ENCODE measurements at places on chromosomes 6 and 20.

- DNase-seq, result no peak
Observed at GRCh38 chr6:150696190-150696589, 96.5 kb downstream of the PLEKHG1 start.

DNA sequence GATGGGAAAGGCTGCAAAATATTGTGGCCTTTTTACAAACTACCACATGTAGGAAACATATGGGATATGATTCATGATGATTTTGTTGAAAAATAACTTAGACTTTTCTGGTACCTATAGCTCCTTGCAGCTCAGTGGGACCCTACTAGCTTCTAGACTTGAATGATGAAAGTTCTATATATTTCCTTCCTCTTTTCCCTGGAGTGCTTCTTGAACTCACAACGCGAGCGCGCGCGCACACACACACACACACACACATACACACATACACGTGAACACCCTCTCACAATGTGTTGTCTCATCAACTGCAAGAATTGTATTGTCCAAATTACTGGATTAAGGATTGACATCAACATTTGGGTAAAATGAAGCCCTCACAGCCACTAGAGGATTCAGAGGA is 61.9 kb downstream of the TOX2 start:
- DNase-seq, result peak; percentile 28

DNA sequence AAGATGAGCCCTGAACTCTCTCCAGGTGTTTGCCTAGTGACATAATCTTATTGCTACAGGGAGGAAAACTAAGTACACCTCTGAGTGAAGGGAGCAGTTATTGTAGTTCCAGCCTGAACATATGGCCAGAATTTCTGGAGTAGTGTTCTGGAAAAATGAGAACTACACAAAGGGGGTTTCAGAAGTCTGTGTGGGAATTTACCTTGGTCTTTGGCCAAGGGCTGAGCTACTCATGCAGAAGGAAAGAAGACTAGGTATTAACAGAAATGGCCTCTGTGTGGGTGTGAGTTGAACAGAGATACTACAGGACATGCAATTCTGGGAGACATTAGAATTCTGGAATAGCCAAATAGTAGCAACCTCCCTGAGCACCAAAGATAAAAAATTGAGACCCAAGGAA is 1009.7 kb upstream of the GJE1 start:
- no peak for DNase-seq

DNA sequence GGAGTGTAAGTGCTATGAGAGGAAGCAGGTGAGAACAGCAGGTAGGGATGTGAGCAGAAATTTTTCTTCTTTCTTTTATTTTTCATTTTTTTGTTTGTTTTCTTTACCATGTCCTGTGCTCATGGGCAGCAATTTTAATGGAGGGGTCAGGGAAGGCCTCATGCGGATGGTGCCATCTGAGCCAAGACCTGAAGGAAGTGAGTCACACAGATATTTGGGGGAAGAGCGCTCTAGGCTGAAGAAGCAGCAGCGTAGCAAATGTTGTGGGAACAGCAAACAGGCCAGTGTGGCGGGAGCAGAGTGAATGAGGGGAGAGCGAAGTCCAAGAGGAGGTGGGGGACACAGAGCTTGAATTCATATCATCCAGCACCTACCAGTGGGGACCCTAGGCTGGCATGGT is 12.7 kb downstream of the SPDEF start:
- no peak for DNase-seq

DNA sequence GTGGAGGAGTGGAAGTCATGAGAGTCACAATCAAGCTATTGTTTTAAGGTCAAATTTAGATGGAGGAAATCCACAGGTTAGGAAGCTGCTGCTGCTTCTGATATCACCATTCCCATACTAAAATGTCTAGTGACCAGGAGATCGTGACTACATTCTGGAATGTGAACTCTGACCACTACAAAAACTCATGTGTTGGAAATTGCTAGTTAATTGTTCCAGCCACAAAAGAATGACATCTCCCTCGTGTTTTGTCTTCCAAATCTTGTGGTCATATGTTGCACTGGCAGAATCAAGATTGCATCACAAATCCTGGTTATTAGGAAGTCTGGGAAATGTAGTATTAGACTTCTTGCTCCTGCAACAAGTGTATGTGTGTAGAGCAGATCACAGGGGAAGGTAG is 441.9 kb downstream of the CD109 start:
- no peak for DNase-seq

DNA sequence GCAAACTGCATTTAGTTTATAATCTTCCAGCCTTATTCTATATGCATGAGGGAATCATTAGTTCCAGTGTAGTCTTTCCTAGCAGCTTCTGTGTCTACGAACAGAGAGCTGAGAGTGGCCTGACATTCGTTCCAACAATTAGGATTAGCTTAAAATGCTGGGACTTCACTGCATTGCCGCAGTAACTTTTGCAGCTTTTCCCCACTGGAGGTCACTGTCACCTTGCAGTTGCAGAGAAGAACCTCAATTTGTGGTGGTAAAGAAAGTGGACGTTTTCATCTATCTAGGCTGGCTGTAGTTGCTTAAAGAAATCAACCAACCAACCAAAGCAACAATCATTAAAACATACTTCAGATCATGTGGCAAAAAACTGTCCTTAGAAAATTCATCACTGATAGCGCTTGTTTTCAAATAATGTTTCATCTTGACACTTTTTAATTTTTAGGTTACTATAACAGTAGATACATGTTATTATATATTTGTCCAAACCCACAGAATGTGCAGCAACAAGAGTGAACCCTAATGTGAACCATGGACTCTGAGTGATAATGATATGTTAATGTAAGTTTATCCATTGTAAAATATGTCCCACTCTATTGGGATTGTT is 12.2 kb downstream of the MYLK4 start:
- DNase-seq, result peak; percentile 43

GRCh38 chr6:24923885-24924401 is 11.8 kb downstream of the RIPOR2 start:
- DNase-seq, result no peak

- no peak for DNase-seq
Observed at GRCh38 chr6:37513155-37513554, 13.5 kb upstream of the CCDC167 start.

GRCh38 chr6:165178056-165178455 is 131.3 kb downstream of the C6orf118 start:
- no peak for DNase-seq

GRCh38 chr6:13358511-13358910 is 30.2 kb upstream of the TBC1D7 start:
- DNase-seq, result no peak

DNA sequence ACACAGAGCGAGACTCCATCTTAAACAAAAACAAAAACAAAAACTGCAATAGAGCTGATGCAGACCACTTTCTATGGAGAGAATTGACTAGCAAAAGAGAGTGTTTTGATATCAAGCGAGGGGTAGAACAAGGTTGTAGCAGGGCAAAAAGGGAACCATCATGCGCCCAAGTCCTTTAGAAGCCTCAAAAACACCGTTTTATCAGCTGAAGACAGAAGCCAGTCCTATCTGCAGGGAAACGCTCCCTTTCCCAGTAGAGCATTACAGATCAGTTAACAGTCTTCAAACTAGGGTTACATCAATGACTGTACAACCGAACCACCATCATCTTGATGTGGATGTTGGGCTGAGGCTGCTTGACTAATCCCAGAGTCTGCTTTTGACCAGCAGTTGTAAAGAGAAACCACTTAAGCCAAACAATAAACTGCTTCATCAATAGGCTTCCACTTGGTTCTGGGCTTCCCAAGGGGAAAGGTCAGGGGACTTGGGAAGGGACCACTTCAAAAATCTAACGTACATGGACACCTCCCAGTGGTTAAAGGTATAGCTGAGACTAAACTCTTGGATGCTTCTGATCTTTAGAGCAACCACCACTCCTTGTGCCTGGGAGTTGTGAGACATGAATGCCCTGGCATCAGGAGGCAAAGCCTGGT is 59.6 kb upstream of the SPDEF start:
- DNase-seq, result no peak

DNA sequence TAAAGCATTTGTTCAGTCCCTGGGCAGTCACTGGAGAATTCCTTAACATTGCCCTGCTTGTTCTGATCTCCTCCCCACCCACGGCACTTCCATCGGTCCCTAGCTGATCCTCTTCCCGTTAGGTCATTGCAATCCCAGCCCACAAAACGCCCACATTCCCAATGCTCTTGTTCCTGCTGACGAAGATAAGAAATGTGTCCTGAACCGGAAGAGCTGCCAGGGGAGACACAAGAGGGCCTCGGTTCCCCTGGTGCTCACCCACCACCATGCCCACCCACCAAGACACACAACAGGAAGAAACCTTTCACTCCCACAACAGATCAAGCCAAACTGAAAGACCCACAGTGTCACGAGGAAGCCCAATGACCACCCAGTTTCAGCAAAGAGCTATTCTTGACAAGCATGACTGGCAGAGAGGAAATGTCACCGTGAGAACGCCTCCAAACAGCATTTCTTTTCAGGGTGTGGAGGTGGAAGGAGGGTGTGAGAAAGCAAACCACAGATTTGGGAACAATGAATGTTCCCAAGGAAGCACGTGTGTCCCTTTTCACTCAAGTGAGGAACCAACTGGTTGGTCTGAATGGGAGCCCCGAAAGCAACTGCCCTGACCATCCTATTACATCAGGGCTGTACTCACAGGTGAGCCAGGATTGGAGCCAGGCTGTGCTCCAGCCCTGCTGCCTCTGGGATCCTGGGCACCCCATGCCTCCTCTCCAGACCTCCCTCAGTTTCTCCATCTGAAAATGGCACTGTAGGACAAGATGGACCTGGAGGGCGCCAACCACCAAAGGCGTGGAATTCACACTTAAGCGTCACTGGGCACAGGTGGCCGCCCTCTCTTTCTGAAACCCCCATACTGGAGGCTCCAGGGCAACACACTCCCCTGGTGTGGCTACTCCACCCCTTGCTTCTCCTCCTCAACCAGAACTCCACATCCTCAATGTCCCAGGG is 97.5 kb downstream of the ZMYND8 start:
- no peak for DNase-seq

GRCh38 chr20:49595811-49596561 is 28.0 kb upstream of the PTGIS start:
- DNase-seq, result no peak

DNA sequence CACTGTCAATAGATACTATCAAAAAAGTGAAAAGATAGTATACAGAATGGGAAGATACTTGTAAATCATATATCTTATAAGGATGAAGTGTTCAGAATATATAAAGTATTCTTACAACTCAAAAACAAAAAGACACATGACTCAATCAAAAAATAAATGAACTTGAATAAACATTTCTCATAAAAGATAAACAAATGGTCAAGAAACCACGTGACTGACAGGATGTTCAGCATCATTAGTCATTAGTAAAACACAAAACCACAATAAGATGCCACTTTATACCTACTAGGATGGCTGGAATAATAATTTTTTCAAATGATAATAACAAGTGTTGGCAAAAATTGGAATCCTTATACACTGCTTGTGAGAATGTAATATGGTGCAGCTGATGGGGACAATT is 729.1 kb upstream of the HS3ST5 start:
- no peak for DNase-seq
